ENCODE measurements at places on chromosomes 16 and 17. TPM values are rescaled to one million over a fixed set of nuclear protein-coding genes. Genes with fewer than 3 reads are reported as not detected.

The RCVRN gene
- total RNA-seq: not detected

DNA sequence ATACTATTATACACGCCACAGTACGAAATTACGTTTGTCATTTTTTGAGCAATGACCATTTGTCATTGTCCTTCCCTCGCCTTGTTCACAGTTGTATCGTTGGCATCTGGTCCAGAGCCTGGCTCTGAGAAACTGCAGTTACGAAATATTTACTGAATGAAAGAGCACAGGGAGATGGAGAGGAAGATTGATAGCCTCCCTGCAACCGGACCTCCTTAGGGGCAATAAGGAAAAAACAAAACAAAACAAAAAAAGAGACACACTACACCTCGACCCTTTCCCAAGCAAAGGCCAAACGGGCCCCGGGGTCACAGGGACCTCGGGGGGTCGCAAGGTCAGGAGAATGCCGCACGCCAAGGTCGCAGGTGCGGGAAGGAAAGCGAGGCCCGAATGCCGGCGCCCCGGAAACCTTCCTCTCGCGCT is 857 bp downstream of the GOT2 start:
- peaks cover 6% of the 10 kb centered on the region for H3K36me3 ChIP-seq
- H3K4me3 ChIP-seq: peak overlapping the region; percentile 88
- H3K4me1 ChIP-seq: peaks cover 4% of the 10 kb centered on the region
- DNase-seq: no peak
- H3K27me3 ChIP-seq: no peaks in the 10 kb centered on the region

- no peaks in the 10 kb centered on the region for H3K27me3 ChIP-seq
- H3K27ac ChIP-seq: no peak overlapping the region
- H3K36me3 ChIP-seq: no peaks in the 10 kb centered on the region
- DNase-seq: no peak
These were observed 27.9 kb upstream of the HSBP1 start for GRCh38 chr16:83779886-83780285.

DNA sequence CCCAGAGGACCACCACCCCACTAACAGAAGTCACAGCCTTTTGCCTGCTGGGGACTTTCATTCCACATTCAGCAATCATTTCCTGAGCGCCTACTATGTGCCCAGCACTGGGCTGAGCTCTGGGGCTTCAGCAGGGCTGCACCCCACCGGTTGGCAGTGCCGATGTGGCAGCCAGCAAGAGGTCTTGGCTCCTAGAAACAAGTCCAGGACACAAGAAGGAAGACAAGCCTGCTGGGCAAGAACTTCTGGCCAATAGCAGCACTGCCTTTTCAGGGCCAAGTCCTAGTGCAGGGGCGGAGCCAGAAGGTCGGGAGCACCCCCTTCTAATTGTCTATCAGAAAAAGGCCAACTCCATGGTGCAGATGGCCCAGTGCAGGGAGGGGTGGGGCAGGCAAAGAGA is 13.0 kb upstream of the HOXB9 start:
- no peak overlapping the region for H3K27ac ChIP-seq
- H3K4me3 ChIP-seq: no peak overlapping the region
- peak; percentile 65 for DNase-seq
- no peaks in the 10 kb centered on the region for H3K4me1 ChIP-seq
- H3K36me3 ChIP-seq: no peaks in the 10 kb centered on the region
- peaks cover 100% of the 10 kb centered on the region for H3K27me3 ChIP-seq

The CCL7 gene
- not detected for total RNA-seq

DNA sequence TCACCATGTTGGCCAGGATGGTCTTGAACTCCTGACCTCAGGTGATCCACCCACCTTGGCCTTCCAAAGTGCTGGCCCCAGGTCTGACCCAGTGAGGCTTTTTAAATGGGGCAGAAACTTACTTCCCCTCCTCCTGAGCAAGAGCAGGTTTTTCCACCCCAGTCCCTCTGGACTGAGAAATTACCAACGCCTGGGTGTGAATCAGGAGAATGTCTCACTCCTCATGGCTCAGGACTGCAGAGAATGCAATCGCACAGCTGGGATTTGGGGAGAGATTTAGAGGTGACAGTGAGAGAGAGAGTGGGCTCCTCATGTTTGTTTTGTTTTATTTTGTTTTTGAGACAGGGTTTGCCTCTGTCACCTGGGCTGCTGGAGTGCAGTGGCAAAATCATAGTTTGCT is 203.6 kb downstream of the RAB11FIP4 start:
- peak; percentile 72 for DNase-seq
- no peaks in the 10 kb centered on the region for H3K27me3 ChIP-seq
- no peak overlapping the region for H3K4me3 ChIP-seq
- H3K36me3 ChIP-seq: no peaks in the 10 kb centered on the region

The SNAI3 gene
- total RNA-seq: 2.1 TPM

DNA sequence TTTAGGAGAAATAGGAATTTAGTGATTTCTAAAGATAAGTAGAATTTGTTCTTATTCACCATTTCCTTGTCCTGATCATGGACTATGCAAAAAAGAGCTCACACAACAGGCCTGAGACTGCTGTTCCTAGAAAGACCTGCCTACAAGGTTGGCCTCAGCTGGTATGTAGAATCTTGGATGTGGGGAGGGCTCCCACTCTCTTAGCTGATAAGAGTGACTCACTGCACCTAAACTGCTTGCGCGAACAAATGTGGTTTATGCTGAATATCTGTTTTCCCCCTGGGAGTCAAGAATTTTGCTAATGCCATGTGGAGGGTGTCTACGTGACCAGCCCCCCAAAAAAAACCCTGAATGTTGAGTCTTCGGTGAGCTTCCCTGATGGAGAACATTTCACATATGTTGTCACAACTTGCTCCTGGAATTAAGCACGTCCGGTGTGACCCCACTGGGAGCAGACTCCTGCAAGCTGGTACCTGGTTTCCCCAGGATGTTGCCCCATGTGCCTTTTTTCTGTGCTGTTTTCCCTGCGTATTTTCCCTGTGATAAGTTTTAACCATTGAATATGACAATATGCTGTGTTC is 68.8 kb upstream of the HSBP1 start:
- no peaks in the 10 kb centered on the region for H3K27me3 ChIP-seq
- H3K36me3 ChIP-seq: no peaks in the 10 kb centered on the region
- H3K27ac ChIP-seq: no peak overlapping the region
- no peak overlapping the region for H3K4me3 ChIP-seq
- no peaks in the 10 kb centered on the region for H3K4me1 ChIP-seq
- no peak for DNase-seq

All from endodermal cell (in vitro differentiated cells).